Activated CD4-positive, alpha-beta T cell treated with anti-CD3 and anti-CD28 coated beads for 1 hour (primary cell): ENCODE measurements at places on chromosomes 12 and 14.
A peak's percentile ranks its signal among the peaks of the same experiment; 100 is the strongest.

DNA sequence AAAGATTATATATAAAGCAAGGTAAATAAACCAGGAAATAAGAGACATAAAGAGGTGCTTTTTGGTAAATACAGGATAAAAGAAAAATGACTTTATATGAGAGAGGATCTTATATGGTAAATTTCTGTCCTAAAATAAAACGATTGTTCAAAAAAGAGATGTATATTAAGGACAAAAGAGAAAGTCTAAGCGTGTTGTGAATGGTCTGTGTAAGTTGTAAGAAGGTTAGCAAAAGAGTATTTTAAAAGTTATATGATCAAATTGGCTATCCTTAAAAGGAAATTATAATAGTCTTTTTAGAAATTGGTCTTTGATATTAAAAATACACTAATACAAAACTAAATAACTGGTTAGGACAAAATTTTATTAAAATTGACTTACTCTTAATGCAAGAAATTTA lies 14.1 kb upstream of the ACSM4 start:
- DNase-seq = no peak

DNA sequence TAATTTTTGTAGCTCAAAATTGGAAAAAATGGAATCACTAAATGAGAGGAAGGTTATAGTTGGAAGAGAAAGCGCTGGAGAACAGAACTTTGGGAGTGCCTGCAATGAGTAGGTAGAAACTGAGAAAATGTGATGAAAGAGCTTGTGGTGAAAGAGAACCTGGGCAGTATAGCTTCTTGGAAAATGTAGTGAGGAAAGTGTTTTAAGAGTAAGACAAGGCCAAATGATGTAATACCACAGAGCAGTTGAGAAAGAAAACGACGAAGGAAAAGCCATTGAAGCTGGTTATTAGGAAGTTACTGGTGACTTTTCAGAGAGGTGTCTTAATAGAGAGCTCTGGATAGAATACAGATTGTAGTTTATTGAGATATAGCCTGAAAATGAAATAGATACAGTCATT lies 255.3 kb downstream of the AEBP2 start:
- no peak for DNase-seq

DNA sequence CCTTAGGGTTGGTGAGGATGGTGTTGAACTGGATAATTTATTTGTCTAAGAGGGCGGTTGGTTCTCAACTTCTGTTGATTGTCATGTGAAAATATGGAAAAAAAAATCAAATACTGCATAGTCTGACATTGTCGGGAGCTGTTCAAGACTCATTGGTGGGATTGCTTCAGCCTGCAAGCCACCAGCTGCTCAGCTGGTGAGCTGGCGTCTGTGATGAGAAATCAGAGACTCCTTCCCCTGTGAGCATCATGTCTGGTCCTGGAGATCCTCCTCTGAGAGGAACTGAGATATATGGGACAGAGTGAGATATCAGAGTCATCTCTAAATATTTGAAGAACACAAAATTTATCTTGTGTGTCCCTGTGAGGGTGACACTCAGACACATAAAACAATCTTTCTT lies 49.9 kb downstream of the TRIM9 start:
- DNase-seq = no peak

DNA sequence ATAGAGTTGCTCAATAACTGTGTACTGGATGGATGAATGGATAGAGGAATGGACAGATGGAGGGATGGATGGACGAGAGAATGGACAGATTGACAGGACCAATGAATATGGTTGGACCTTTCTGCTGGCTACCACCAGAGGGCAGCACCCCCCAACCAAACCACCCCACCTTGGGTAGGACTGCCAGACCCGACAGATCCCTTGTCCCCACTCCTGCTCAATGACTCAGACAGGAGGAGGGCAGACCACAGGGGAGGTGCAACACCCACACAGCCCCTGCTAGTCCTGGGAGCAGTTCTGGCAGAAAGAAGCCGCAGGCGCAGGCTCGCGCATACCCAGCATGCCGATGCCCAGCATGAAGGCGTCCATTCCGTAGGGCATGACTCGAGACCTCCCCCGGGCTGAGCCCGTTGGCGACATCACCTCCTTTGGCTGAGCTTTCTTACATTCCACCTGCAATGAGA lies 12.4 kb downstream of the MSI1 start:
- DNase-seq = peak; percentile 61

- no peak for DNase-seq
Observed at GRCh38 chr14:100558966-100559365, 28.3 kb downstream of the BEGAIN start.
